ENCODE measurements at places on chromosomes 4 and X. TPM values are rescaled to one million over a fixed set of nuclear protein-coding genes. Genes with fewer than 3 reads are reported as not detected.

MAB21L2 gene
- polyA plus RNA-seq, result 0.42 TPM

GRCh38 chr4:15968551-15969300, 5.8 kb upstream of the FGFBP2 start:
- no peak overlapping the region for H3K27ac ChIP-seq
- H3K4me3 ChIP-seq, result no peak overlapping the region
- peaks cover 5% of the 10 kb centered on the region for H3K36me3 ChIP-seq
- H3K4me1 ChIP-seq, result no peaks in the 10 kb centered on the region

GRCh38 chrX:102558607-102559006, 40.7 kb upstream of the ARMCX5 start:
- no peak for DNase-seq
- H3K4me3 ChIP-seq, result no peak overlapping the region
- H3K27me3 ChIP-seq, result no peaks in the 10 kb centered on the region
- H3K27ac ChIP-seq, result no peak overlapping the region

KLF3 gene
- polyA plus RNA-seq, result 15.0 TPM

DNA sequence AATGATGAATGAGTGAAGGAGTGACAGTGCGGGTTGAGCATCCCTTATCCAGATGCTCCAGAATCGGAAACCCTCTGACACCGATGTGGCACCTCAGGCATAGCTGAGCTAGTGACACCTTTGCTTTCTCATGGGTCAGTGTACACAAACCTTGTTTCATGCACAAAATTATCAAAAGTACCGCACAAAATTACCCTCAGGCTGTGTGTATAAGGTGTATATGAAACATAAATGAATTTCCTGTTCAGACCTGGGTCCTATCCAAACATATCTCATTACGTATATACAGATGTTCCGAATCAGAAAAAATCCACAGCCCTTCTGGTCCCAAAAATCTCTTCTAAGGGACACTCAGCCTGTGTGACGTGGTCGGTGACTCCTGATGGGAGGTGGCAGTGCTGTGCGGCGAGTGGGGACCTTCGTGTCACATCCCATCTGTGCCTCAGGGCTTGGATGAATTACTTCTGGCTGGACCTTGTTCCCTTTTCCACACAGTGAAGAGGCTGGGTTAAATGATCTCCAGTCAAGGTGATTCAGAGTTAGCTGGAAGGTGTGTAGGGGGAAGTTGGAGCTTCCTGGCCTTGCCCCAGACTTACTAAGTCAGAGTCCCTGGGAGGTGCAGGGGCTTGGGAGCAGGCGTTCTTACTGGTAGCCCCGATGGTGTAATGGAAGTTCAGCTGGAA, 18.8 kb downstream of the RGS12 start:
- no peak for DNase-seq
- no peak overlapping the region for H3K4me3 ChIP-seq
- H3K27ac ChIP-seq, result no peak overlapping the region
- no peaks in the 10 kb centered on the region for H3K27me3 ChIP-seq
- H3K4me1 ChIP-seq, result no peaks in the 10 kb centered on the region
